ENCODE measurements at places on chromosomes 7 and 10.

DNA sequence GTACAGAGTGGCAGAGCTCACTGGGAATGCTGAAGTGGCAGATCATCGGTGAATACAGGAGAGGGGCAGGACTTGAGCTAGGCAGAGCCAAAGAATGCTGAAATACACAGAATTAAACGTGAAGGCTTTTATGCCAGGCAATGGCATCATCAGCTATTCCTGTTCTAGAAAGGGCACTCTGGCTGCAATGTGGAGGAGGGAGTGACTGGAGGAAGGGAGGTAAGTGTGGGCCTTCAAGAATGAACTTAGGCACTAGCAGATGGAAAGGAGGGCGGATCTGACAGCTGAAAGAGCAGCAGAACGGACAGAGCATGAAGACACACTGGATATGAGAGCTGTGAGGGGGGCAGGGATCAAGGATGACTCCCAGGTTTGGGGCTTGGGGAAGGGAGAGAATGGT is 12.0 kb upstream of the TM9SF3 start:
- DNase-seq = no peak

DNA sequence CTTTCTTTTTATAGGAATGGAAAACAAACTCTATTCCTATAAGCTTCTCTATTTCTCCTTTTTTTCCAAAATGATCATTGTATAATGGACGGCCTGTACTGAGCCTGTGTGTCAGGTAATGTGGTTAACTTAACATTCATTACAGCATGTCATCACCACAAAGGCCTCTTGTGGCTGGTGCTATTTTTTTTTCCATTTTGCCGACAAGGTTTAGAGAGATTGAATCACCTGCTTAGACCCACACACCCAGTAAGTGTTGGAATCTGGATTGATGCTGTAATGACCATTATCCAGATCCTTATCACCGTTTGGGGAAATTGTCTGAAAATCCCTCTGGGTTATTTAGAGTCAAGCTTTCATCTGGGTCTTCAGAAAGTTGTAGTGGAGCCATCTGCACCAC is 18.5 kb downstream of the AKR1B15 start:
- DNase-seq = no peak

- no peak for DNase-seq
These were observed 86.5 kb upstream of the PFKP start for GRCh38 chr10:2980791-2981360.

GRCh38 chr7:153432063-153432462 is 620.1 kb upstream of the DPP6 start:
- DNase-seq = no peak

DNA sequence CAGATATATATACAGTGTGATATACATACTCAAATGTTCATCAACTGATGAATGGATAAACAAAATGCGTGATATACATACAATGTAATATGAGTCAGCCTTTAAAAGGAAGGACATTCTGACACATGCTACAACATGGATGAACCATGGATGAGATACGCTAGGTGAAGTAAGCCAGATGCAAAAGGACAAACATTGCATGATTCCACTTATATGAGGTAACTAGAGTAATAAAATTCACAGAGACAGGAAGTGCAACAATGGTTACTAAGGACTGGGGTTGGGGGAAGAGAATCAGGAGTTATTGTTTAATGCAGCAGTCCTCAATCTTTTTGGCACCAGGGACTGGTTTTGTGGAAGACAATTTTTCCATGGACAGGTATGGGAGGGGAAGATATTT is 47.3 kb upstream of the PIK3AP1 start:
- no peak for DNase-seq

- no peak for DNase-seq
These were observed 1.3 kb downstream of the CTTNBP2 start for GRCh38 chr7:117871778-117872538.

DNA sequence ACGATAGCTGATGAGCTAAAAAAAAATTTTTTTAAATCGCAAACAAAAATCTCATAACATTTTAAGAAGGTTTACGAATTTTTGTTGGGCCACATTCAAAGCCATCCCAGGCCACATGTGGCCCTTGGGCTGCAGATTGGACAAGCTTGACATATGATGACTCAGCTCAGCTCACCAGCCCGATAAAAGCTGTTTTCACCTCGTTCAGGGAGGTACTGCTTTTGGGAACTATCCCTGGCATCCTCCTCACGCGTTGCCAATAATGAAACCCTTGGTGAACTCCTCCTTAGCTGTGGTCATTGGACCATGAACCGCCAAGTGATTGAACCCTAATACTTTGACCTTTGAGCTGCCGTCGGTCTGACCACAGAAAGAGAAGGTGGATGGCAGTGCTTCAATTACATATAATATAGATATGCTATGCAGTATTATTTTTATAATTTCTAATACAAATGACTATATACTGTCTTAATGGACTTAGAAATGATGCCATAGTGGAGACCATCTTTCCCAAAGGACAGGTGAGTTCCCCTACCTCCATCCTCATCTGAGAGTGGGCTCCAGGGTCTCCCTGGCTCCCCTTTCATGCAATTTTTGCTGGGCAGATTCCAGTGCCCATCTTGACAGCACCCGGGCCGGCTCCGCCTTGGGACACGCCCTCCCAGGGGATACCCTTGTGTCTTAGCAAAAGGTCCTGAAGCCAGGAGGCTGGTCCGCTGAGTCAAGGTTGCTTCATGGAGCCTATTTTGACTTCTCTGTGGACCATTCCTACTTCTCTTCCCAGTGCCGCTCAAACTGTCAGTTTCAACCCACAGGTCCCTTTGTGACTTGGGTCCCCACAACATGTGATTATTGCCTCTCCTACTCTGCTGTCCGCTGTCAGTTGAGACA is 707.2 kb downstream of the PARD3 start:
- DNase-seq = no peak

- no peak for DNase-seq
These were observed 586.1 kb upstream of the AUTS2 start for GRCh38 chr7:69012149-69012548.

DNA sequence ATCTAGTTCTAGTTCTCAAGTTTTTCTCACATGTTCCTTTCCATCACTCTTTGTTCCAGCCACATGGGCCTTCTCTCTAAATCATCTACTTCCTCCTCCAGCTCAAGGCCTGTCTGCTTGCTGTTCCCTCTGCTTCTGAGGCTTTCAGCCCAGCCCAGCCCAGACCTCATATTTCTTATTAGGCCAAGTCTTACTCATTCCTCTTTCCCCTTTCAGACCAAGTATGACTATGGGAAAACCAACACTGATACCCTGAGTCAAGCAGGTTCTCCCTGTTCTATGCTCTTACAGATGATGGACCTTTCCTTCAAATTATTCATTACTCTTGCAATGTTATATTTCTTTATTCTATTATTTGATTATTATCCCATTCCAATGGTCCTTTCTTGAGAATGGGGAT is 80.3 kb upstream of the SEM1 start:
- no peak for DNase-seq

GRCh38 chr7:3272691-3273141 is 28.3 kb upstream of the SDK1 start:
- DNase-seq = no peak
